NCI-H1417 (cell line): ENCODE measurements at places on chromosomes 12 and 14.

- DNase-seq, result no peak
Observed at GRCh38 chr12:45350861-45351260, 135.0 kb downstream of the ANO6 start.

DNA sequence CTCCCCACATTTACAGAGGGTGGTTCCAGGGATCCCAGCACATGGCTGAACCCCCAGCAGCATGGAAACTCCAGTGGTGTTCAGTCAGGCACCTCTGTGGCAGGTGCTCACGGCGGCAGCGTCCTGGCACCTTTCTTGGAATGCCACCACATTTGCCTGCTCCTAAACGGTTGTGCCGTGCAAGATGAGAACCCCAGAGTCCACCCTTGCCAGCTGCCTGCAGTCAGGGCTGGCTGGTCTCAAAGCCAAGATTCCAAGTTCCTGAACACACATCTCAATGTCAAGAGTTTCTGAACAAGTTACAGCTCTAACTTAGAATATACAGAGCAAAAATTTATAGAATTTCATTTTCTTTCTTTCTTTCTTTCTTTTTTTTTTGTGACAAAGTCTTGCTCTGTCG is 38.7 kb downstream of the DDX51 start:
- no peak for DNase-seq

DNA sequence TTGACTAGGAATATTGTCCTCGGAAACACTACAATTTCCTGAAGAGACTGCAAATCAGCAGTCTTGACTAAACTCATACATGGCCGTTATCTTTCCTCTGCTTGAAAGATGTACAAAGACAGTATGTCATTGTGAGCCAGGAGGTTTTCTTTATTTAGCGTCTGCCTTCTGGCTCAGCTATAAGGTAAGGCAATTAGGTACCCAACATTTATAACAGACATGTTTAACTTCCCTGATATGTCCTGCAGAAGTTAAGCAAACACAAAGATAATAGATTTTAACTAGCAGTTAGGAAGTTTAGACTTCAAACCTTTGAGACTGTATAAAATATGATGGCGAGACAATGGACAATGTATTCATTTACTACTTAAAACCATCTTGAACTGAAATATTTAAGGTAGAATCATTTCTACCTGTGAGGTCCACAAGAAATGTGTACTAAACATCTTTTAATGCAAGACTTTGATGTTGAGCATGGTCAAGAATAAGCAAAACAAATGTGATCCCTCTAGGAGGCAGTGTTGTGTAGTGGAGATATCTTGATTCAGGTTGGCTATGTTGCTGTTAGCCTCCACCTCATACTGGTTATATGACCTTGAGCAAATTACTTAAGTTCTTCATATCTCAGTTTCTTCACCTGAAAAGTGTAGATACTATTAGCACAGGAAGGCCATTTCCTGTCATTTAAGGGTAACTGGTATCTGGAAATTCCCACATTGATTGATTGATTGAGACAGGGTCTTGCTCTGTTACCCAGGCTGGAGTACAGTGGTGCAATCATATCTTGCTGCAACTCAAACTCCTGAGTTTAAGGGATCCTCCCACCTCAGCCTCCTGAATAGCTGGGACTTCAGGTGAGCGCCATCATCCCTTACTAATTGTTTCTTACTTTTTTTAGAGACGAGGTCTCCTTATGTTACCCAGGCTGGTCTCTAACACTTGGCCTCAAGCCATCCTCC is 96.3 kb upstream of the EEA1 start:
- DNase-seq, result peak; percentile 13

DNA sequence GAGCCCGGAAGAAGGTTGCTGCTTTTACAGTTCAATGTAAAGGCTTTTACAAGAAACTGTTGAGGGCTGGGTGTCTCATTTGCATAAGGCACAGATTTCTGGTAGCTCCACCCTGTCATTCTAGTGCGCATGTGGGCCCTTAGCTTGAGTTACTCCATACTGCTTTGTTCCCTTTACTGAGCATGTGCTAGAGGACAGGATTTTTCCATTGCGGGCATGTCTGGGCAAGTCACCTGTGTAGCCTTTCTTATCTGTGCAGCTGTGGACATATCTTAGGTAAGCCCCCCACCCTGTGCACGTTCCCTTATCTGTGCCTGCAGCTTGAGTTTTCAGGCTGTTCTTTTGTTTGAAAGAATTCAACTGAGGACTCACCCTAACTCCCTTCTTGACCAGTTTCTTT is 56.2 kb upstream of the ARHGAP5 start:
- DNase-seq, result no peak

GRCh38 chr12:124487834-124488165 is 79.6 kb downstream of the NCOR2 start:
- DNase-seq, result no peak

DNA sequence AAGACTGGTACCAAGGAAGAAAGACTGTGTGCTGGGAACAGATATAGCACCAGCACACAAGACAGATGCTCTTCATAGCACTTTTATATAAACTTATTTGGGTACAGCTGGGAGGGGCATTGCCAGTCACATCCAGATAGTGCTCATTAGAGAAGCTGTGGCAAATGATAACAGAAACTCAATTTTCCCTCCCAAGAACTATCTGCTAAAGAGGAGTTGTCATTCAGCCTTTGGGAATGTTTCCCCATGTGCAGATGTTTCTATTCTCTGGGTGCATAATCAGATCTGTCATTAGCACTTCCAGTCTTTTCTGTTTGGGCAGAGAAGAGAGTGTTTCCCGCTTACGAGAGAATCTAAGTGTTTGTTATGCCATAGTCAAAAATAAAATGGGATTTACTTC is 714.9 kb upstream of the MDGA2 start:
- DNase-seq, result no peak

DNA sequence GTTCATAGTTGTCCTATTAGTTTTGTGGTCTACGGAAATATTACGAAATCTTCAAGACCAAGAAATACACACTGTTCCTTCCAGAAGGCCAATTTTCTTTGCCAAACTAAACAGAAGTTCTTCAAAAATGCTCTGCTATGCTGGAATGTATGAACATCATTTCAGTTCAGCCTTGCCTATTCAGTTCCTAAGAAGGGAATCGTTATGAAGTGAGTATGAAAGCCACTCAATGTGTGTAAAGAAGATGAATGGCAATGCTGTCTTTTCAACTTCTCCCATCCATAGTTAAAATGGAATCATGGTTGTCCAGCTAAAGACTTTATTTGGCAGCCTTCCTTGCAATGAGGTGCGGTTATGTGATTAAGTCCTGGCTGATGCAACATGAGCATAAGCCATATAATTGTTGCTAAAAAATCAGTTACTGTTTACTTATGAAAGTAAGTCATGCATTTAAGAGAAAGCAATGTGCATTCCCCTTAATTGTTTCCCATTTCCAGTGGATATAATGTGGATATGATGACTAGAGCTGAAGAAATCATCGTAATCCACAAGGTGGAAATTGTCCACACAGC is 73.8 kb upstream of the PTPRR start:
- no peak for DNase-seq

DNA sequence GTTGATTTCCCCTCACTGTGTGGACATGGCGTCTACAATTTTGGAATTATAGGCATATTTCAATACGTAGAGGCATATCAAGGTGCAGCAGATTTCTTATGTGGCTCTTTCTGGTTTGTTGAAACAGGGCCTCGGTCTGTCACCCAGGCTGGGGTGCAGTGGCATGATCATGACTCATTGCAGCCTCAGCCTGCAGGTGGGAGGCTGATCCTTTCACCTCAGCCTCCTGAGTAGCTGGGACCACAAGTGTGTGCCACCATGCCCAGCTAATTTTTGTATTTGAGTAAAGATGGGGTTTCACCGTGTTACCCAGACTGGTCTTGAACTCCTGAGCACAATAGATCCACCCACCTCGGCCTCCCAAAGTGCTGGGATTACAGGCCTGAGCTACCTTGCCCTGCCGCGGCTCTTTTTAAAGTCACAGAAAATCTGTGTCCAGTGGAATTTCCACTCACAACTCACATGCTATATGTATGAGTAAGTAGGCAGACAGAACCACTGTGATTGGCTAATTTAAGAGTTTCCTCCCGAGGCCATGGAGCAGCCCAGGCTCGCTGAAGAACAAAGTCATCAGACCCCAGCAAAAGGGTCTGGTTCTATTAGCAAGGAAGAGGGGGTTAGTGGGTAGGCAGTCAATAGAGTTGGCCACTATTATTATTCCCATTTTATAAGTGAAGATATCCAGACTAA is 9.1 kb downstream of the GNG2 start:
- no peak for DNase-seq

- DNase-seq, result peak; percentile 94
Observed at GRCh38 chr14:30214461-30215090, 286.9 kb upstream of the PRKD1 start.

DNA sequence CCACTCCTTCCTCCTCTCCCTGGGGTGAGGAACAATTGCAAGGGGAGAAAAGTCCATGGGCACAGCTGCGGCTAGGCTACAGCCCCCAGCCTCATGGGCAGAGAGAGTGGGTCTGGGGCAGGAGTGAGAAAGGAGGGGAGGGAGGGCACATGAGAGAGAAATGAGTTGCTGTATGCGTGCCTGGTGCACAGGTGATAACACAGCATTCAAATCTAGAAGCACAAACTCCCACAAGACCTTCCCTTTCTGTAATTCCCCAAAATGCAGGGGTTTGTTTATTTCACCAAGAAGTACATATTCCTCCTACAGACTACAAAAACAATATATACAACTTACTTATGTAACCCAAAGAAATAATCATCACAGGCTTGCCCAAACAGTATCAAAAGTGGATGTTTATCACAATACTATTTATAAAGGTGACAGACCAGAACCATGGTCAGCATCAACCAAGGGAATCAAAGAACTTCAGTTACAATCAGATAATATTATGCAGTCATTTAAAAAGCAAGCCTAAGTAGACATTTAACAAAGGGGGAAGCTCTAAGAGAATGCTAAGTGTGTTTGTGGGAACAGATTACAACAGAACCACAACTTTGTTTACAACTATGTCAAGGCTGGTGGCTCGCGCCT is 54.2 kb downstream of the ITPK1 start:
- DNase-seq, result no peak

DNA sequence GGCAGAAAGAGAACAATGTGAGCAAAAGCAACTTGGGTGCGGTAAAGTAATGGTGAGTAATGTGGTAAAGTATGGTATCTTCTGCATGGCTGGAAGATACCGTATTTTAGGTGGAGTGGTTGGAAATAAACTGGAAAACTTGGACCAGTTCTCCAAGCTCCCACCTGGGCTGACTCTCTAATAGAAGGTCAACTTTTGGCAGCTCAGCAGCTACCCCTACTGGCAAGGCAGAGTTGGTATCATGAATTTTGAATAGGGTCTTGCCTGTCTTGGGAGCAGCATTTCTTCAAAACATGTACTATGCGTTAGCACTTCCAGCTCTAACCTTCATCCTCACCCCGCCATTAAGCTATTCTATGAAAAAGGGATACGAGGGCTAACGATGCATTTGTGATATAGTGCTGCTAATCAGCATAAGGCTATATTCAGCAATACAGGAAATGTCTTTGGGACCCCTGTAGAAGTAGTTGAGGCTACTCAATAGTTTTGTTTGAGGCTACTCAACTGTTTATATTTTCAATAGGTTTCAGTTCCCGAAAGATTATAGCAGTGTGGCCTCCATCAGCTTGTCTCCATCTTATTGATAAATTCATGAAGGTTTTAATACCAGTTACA is 276.3 kb upstream of the FAR2 start:
- peak; percentile 53 for DNase-seq

DNA sequence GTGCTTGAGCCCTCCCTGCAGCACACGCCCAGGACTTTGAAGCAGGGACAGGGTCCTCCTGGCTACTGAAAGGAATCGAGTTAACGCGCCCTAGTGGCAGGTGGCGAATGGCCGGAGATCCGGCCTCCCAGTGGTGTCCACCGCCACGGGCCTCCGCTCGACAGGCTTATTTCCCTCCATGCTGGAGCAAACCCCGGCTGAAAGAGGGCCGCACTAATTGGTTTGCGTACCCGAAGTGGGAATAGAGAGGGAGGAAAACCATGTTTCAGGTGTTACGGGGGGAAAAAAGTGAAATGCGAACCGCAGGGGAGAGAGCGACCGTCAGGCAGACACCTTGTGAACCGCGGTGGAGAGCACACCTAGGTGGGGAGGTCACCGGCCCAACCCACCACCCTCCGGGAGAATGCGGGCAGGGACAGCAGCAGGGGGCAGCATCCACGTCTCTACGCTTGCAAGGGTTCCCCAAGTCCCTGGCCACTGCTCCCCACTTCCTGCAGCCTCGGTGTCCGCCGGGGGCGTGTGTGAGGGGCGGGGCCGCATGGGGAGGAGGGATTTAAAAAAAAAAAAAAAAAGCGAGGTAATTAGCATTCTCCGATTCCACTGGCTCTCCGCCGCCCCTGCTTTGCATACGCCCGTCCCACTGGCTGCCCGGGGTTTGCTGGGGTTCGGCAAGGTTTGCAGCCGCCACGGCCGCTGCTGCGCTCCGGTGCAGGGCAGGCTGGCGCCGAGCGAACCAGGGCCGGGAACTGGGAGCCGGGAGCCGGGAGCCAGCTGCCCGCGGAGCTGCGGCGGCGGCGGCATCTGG is 224.6 kb upstream of the CRY1 start:
- DNase-seq, result peak; percentile 96

GRCh38 chr12:56208006-56208405 is 13.7 kb downstream of the RNF41 start:
- DNase-seq, result no peak

DNA sequence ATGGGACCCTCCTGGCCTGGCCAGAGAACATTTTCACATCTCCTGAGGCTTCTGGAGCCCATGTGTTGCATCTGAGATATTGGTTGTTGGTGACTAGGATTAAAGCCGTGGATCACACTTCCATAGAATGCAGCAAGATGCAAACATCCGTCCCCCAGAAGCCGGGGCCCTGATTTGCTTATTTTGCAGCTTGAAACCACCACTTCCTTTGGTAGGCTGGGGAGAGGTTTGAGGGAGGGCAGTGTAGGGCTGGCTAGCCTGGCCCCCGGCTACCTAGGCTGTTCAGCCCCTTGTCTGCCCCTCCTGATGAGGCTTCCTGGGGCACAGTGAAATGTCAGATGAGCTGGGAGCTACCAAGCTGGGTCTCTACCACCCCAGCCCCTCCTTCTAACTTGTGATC is 209.7 kb upstream of the PWP1 start:
- no peak for DNase-seq

- no peak for DNase-seq
Observed at GRCh38 chr14:103191844-103192243, 68.6 kb downstream of the TNFAIP2 start.

DNA sequence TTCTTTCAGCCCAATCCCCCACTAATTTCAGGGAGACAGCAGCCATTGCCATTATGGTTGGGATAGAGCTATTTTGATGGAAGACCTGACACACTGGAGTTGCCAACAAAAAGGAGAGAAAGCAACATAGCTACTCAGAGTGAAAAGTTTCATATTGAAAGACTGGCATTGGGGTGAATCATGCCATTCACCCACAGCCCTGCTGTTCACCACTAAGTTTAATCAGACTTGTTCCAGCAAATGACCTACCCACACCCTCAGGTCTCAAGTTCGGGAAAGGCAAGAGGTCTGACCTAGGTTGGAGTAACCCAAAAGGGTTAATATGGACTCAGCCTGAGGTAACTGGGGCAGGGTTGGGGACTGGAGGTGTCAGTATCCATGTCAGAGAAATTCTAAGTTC is 169.2 kb downstream of the PAWR start:
- no peak for DNase-seq
